NCI-H1092 treated with DMSO at 0.1 percent for 48 hours (cell line): ENCODE measurements at places on chromosomes 1 and 21.

GRCh38 chr21:17829472-17829871 lies 10.3 kb upstream of the C21orf91 start:
- no peak for DNase-seq

GRCh38 chr1:39673215-39673614 lies 1.3 kb upstream of the NT5C1A start:
- no peak for DNase-seq

DNA sequence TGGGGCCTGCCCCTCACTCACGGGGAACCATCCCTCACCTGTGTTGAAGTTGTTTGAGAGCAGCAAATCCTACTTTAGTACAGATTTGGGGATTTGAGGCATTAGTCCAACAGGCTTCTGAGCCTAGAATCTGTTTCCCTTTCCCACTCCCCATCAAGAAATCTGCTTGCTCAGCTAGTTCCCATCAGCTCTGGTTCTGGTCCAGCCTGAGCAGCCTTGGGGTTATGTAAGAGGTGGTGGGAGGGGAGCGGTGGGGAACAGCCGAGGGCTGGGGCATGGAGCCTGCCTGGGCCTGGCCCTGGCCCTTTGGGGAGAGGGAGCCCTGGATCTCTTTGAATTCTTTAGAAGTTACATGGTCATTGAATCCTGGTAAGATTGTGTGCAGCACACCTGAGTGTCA lies 4.1 kb downstream of the GSTM5 start:
- no peak for DNase-seq

DNA sequence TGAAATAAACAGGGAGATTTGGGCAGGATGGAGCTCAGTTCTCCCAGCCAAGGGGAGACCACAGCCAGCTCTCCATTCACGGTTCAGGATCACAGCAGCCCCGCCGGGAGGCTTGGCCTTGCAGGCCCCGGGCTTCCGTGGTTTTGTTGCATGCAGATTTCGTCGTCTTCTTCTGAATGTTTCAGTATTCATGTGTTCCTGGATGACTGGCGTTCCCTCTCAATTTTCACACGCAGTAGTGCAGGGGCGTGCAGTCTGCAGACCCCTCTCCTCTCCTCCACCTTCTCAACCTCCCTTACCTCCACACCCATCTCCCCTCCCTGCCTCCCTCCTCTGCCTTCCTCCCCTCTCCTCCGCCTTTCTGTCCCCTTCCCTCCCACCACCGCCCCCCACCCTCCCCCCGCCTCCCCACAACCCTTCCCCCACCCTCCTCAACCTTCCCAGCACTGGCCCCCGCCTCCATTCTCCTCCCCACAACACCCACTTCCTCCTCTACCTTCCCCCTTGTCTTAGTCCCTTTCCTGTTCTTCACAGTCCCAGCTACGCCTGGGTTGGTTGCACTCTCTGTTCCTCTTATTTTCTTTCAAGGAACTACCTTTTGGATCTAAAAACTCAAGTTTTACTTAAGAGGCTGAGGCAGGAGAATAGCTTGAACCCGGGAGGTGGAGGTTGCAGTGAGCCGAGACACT lies 8.4 kb upstream of the SLC19A1 start:
- no peak for DNase-seq

DNA sequence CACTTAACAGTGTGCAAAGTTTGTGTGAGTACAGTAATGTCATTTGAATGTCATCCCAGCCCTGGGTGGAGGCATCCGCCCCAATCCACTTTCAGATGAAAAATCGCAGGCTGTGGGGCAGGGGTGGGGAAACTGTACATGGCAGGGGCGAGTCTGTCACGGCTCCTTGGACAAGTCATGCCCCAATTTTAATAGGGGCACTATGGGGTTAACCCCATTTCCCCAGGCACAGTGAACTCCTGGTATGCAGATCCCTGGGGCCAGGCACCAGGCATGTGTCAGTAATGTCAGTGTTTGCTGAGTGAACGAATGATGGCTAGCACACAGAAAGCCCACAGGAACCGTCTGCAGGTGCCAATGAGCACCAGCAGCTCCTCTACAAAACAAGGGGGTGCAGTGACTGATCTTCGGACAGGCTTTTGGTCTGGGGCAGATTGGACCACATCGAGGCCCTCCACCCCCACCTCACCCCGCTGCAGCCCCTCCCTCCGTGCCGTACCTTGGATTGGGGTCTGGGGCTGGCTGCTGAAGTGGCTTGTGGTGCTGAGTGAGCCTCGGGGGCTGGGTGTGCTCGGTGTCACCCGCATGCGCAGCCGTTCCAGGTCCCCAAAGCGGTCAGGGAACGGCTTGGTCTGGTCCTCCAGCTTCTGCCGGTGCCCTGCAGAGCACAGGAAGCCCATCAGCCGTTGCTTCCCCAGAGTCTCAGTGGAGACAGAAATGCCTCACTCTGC lies 23.2 kb downstream of the RUNX3 start:
- no peak for DNase-seq

- no peak for DNase-seq
Measured at GRCh38 chr1:246708166-246708565, 16.0 kb upstream of the SCCPDH start.

GRCh38 chr1:26028490-26028980 lies 7.0 kb downstream of the EXTL1 start:
- no peak for DNase-seq

DNA sequence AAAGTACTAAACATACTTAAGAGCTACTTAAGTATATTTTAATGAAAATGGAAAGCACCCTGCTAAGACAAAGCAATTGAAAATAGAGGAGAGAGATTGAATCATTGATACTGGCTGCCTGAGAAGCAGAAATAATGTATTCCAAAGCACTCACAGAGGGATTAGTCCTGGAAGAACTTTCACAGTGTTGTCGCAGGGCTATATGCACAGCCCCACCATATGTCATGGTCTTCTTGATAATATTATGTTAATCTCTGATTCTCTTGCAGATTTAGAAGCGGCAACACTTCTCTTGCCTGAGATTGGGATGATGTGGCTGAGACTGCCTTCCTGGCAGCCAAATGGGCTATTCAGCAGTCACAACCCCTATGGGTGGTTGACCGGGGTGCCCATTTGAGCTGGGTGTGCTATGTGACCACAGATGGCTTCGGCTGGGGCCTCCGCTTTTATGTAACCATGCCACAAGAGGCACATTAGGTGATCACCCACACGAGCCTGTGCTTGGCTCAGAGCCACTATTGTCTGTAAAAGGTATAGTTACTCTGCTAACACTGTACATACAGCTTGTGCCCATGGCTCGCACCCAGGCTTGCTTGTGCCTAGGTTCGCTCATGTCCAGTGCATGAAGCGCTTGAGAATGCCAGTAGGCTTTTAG lies 152.2 kb upstream of the SGIP1 start:
- no peak for DNase-seq

DNA sequence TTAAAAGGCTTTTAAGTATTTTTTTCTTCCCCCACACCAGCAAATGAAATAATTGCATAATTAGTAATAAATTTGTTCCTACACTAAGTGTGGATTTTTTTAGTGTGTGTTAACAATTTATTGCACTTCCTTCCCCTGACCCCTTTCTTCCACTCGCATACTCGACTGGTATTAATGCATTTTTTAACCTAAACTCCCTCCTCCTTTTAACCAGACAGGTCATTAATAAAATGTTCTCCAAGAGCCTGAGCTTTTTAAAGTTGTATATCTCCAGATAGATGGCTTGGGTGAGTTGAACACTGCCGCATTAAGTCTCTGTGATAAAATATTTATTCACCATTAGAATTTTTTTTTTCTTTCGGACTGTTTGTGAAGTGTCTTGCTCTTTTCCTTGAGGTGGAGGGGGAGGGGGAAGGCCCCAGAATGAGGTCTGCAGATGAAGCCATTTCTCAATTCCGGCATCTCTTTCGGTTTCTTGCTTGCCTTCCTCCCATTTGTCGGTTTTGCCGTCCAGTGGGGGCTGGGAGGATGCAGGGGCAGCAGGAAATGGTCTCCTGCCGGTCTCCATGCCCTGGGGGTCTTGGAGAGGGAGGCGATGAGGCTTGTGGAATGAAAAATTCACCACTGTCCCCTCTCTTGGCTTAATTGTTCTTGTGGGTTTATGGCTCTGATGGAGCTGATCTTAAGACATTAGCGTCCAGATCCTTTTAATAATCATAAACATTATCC lies 64.1 kb upstream of the ACTL8 start:
- DNase-seq = no peak

DNA sequence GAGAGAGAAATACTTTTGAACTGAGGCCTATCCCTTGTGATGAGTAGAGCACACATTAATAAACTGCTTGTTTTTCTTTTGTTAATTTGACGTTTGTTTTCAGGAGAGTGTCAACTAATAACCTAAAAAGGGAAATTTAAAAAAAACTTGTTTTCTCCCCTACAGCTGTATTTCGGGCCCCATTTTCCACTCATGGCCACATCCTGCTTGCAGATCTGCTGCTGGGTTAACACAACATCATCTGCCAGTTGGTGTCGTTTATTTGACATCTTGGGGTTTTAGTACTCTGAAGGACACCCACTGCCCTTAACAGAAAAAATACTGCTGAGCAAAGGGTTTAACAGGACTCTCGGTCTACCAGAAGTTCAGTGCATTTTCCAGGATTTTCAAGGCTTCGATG lies 848 bp upstream of the PYHIN1 start:
- DNase-seq = no peak

DNA sequence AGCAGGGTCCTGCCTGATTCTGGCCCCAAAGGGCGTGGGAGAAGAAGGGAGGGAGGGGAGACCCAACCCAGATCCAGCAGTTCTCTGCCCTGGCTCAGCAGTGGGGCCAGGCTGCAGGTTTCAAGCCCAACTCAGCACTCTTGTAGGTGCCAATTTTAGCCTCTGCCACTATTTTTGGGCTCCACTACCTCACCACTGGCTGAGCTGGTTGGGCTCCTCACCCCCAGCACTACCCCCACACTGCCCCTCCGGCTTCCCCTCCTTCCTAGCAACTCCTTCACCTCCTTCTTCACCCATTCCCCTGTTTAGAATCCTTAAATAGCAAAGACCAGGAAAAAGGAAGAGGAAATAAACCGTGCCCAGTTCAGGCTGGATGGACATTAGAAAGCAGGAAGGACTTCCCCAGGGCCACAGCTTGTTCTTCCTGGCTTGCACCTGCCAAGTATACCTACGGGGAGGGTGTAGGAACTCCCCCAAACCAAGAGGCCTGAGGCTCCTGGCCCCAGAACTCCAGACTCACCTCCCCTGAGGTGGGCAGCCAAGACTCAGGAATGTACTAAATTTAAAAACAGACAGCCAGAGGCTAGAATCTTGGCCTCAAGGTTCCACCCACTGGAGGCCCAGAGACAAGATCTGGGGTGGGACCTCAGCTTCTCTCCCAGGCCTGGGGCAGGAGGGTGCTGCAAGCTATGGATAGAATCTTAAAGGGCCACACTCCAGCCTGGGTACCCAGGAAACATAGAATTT lies 1.4 kb upstream of the ARHGEF2 start:
- no peak for DNase-seq

DNA sequence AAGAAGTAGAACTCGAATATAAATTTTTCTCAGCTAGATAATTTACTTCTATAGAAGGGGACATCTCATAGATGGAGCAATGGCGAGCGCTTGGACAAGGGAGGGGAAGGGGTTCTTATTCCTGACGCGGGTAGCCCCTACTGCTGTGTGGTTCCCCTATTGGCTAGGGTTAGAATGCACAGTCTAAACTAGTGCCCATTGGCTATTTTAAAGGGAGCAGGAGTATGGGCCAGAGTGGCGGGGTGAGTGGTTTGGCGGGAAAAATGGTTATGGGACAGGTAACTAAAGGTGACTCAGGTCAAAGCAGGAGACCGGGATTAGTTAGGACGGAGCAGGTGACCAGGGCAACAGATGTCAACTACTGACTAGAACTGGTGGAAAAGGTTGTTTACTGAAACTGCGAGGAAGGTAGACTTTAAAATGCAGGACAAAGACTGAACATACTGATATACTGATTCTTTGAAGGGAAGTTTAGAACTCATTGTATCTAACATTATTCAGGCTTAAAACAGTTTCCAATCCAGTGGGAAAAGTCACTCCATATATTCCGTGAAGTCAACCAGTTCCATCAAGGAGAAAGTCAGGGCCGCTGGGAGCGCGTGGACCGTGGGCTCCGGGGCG lies 940 bp upstream of the ATAD3A start:
- no peak for DNase-seq

DNA sequence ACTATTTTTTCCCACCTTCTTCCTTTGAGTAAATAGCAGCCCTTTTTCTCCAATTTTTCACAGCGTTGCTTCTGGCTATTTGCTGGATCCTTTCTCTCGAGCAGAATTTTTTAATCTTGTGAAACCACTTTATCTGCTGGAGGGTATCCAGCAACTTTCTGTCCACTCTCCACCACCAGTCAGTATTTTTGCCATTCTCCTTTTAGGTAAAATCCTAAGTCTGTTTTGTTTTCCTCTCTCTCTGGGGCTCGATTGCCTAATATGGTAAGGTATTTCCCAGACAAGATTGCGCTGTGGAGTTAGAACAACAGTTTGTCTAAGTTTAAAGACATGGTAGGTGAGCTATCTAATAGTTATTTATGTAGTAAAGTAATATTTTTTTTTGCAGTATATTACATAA lies 156.9 kb downstream of the PPP1R12B start:
- DNase-seq = no peak

GRCh38 chr1:228313536-228314277 lies 92.9 kb downstream of the TRIM11 start:
- DNase-seq = no peak

GRCh38 chr1:202584707-202585589 lies 125.3 kb downstream of the SYT2 start:
- no peak for DNase-seq

GRCh38 chr1:152411134-152411533 lies 2.9 kb downstream of the CRNN start:
- peak; percentile 6 for DNase-seq

- DNase-seq = no peak
Measured at GRCh38 chr1:85888921-85889320, 180.7 kb upstream of the ZNHIT6 start.

- DNase-seq = no peak
Measured at GRCh38 chr1:241424480-241424971, 67.5 kb upstream of the RGS7 start.

- no peak for DNase-seq
Measured at GRCh38 chr1:193905288-193906085, 719.1 kb upstream of the B3GALT2 start.

DNA sequence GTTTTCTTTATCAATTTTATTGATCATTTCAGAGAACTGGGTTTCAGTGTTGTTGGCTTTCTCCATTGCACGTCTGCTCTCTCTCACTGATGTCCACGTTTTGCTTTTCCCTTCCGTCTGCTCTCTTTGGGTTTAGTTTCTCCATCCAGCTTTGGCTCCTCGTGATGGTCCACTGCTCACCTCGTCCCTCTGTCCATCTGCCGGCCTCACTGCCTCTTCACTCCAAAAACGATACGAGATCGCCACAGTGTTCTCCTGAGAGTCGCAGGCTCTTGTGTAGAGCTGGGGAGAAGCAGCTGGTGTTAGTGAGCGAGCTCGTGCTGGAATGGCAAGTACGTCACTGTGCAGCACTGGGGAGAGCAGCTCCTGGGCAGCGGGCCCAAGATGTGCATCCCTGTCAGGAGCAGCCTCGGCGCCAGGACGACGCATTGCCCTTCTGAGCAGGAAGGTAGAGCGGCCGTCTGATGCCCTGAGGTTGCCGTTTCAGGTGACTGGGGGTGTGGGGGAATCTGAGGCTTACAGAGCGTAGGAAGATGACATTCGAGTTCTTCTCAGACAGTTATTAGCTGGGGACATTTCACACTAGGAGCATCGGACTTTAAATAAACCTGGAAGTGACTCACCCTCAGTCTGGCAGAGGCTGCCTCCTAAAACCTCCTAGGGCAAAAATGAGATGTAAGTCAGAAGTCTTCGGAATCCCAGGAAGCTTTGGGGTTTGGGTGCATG lies 31.4 kb upstream of the PCBP3 start:
- DNase-seq = no peak
